ENCODE measurements at places on chromosomes 4 and X.

GRCh38 chr4:38673130-38673978 is 9.4 kb downstream of the KLF3 start:
- DNase-seq, result no peak

DNA sequence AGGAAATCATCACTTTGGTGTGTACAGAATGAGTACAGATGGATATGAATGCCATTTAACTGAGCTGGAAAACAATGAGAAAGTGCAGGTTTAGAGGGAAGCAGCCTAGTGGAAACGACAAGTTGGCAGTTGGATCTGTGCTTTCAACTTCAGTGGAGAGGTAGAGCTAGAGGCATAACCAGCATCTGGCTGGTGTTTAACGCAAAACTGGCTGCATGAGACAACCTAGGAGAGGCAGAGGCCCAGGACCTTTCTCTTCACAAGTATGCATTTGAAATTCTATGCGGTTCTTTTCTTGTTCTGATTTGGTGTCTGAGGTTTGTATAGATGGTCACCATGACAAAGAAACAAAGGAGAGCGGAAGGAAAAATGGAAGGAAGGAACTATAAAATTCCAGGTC is 63.1 kb downstream of the ANXA5 start:
- no peak for DNase-seq

GRCh38 chrX:107709266-107709806 is 66.3 kb downstream of the TSC22D3 start:
- DNase-seq, result no peak

DNA sequence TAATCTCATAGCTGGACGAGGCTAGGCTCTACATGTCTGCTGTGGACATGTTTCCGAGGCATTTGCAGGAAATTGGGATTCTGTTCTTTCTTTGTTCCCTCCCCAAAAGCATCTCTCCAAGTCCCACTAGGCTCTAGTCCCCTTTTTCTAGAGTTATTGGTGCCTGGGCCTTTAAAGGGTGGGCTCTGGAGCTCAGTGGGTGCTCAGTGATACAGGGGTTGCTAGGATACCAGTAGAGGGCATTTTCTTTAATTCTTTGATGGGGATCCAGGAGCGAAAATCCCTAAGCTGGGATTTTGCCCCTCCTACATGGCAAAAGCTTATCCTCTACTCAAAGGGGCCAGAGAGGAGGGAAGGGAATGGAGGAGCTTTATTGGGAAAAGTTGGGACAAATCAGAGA is 34.2 kb downstream of the ARHGEF9 start:
- no peak for DNase-seq

DNA sequence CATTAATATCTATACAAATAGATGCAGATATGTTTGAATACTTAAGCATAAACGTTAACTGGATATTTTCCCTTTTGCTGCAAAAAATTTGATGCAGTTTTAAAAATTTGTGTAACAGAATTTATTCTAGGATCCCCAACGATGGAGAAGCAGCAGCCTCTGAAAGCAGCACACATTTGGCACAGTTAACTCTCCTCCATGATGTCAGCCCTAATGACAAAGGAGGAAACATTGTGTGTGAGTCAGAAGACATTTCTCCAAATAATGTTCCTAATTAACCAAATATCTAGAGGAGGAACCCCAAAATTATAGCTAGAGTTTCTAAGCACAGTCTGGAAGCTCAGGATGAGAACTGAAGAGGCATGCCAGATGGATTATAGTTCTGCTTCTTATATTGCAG is 281.9 kb upstream of the MAD2L1 start:
- DNase-seq, result no peak

- DNase-seq, result no peak
Observed at GRCh38 chr4:53228036-53228435, 137.8 kb downstream of the SCFD2 start.

- peak; percentile 46 for DNase-seq
Observed at GRCh38 chr4:152679414-152680281, at the start of gene TMEM154. TMEM154 (minus strand) TSS chr4:152679997; CDS start chr4:152679933, 64 bp downstream.

- DNase-seq, result no peak
Observed at GRCh38 chr4:31051151-31051550, 331.0 kb downstream of the PCDH7 start.

GRCh38 chr4:22478426-22478825 is 37.4 kb downstream of the ADGRA3 start:
- DNase-seq, result no peak

- no peak for DNase-seq
Observed at GRCh38 chr4:26482508-26483462, 7.5 kb downstream of the CCKAR start.

- no peak for DNase-seq
Observed at GRCh38 chr4:138114434-138114833, 127.7 kb downstream of the SLC7A11 start.

- no peak for DNase-seq
Observed at GRCh38 chrX:39204945-39205344, 403.7 kb downstream of the MID1IP1 start.

- DNase-seq, result no peak
Observed at GRCh38 chr4:70628444-70628843, at the start of gene ENAM. ENAM (plus strand) TSS chr4:70628744; CDS start chr4:70629501, 757 bp downstream.

GRCh38 chr4:61514991-61515390 is 314.9 kb downstream of the ADGRL3 start:
- DNase-seq, result no peak

DNA sequence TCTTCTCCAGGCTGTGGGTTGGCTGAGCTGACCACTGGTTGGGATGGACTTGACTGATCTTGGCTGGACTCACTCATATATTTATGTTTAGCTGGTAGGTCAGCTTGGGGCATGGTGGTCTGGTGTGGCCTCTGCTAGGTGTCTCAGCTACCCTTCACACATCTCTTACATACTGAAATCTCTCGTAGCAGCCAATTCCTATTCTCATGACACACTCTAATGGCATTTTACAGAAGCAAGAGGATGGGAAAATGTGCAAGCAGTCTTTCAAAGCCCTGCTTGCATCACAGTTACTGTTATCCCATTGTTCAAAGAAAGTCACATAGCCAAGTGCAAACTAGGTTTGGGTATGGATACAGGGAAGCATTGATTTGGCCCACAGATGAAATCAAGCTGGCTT is 55.5 kb upstream of the PCDH18 start:
- no peak for DNase-seq

DNA sequence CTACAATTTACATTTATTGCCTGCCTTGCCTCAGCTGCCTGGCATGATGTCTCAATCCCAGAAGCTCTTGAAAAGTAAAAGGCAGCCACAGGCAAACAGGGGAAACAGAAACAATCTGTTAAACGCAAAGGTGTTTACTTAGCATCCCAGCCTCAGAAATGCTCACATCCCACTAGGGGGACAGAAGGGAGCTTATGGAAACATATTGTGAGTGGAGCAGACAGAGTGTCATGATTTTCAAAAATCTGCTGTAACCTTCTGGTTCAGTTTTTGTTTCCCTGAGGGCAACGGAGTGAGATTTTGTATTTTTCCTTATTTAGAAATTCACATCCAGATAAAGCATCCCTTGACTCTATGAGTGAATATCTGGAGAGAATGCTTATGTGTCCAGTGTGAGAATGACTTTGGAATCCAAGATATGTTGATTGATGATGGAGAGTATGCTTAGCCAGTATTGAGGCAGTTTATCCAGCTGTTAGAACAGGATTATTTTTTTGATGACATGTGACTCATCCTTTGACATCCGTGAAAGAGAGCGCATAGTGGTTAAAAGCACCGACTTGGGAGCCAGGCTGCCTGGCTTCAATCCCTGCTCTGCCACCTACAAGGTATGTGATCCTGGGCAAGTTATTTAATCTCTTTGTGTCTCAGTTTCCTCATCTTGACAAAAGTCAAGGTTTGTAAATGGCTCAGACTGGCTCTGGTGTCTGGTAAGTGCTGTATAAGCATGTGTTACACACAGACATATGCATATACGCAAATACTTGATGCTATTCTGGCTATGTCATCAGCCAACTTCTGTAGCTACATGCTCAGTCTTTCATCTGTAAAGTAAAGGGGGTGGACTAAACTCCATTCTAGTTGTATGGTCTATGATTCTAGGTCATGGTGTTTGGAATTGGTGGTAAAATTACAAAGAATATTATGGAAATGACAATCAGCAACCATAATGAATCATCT is 381.2 kb downstream of the RAPGEF2 start:
- no peak for DNase-seq

- no peak for DNase-seq
Observed at GRCh38 chrX:121921258-121921657, 873.8 kb downstream of the GLUD2 start.

GRCh38 chrX:103520386-103520785 is 1.1 kb upstream of the RAB40A start:
- DNase-seq, result no peak

DNA sequence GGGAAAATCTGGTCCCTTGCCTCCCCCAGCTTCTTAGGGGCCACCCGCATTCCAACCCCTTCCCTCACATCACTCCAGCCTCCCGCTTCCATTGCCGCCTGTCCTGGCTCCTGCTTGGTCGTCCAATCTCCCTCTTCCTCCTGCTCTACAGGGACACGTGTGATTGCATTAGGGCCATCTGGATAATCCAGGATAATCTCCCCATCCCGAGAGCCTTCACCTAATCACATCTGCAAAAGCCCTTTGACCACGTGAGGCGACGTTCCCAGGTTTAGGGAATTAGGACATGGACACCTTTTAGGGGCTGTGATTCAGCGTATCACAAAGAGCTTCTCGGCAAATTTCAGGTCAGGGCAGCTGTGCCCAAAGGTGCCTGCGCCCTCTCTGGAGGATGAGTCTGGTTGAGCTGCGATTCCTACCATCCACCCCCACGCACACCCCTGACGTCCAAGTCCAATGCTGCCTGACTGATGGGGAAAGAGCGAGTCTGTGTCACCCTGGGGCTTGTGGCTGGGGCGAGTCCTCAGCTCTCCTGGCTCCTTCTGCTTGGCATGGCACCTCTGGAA is 104.6 kb downstream of the PSAPL1 start:
- no peak for DNase-seq

DNA sequence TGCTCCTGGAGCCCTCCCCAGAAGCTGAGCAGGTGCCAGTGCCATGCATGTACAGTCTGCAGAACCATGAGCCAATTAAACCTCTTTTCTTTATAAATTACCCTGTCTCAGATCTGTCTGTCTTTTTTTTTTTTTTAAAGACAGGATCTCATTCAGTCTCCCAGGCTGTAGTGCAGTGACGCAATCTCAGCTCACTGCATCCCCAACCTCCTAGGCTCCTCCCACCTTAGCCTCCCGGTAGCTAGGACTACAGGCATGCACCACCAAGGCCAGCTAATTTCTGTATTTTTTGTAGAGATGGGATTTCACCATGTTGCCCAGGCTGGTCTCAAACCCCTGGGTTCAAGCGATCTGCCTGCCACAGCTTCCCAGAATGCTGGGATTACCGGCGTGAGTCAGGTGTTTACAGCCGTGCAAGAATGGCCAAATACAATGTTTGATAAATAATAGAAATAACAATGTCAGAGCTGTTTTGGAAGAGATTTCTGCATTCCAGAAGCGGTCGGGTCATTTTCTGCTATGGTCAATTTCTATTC is 68.8 kb downstream of the SLC2A9 start:
- DNase-seq, result no peak

DNA sequence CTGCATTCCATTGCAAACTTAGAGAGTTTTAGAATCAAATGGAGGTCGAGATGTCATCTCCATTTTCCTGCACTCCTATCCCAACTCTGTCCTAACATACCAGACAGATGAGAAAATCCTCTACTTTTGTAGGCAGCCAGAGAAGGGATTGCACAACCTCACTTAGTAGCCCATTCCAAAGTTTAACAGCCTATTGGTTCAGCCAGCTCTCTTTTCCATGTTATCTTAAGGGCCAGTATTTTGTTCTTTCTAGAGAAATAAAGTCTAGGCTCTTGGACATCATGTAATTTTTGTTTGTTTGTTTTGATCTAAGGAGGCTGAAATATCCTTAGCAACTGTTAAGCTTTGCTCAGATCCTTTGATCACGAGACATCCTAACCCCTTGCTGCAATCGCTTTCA is 173.0 kb downstream of the COX18 start:
- no peak for DNase-seq

DNA sequence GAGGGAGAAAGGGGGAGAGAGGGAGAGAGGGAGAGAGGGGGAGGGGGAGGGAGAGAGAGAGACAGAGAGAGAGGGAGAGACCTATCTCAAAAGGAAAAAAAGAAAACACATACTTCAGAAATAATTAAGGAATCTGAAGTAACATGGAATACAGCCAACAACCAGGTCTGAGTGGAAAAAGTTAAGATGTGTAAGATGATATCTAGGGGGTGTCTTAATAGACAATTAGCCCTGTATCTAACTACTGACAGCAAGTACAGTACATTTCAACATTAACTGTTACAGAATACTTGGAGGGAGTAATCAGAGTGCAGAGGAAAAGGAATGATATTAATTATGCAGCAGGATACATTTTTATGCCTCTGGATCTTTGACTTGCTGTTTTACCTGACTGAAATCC is 22.4 kb downstream of the NUP54 start:
- no peak for DNase-seq

DNA sequence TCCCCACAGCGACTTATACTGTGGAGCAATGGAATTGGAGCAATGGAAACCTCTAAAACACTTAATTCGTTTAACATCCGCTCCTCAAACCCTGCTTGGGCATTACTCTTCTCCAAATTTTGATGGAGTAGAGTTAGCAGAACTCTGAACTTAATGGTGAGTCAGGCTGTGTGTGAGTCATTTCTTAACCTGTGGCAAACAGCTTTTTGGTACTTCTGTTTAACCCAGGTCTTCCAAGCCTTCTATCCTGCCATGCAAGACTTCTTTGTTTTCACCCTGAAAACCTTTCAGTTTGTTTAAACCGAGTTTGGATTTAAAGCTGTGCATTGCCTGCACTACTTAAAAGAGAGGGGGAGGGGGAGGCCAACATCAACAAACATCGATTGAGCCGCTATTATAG is 3.6 kb upstream of the AMOT start:
- no peak for DNase-seq

DNA sequence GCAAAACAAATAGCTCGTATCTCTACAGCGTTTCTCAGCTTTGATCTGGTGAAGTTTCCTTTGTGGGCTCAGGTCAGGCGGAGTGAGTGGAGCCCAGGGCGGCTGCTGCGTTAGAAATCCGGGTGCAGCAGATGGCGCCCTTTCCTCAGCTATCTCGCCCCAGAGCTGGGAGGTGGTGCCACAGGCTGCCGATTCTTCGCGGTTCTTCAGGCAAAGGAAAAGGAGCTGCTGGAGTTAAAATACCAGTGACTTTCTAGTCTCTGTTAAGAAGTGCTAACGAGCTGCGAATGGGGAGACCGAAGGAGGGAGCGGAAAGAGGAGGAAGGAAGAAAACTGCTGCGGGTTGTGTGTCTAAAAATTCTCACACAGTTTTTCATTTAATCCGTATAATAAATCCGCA is 114.6 kb downstream of the CPE start:
- peak; percentile 29 for DNase-seq

All from H54 (cell line).